ENCODE measurements at places on chromosomes 1 and 21.
A peak's percentile ranks its signal among the peaks of the same experiment; 100 is the strongest.

DNA sequence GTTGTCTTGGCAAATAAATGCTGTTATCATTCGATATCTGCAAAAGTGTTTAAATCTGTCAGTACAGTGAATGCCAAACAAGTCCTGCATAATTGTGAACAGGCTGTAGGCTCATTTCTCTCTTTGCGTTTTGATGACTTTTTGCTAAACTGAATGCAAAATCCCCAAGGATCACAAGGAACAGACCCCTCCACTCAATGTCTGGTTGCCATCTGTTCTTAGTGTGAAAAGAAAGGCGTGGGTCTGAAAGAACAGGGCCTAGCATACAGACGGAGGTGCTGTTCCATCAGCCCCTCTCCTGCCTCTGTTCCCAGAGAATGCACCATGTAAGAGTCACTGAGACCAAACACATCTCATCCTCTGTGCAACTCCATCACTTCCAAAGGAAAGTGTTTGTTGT, 40.4 kb downstream of the EIF2B3 start:
- no peaks in the 10 kb centered on the region for H3K27me3 ChIP-seq
- H3K36me3 ChIP-seq = no peaks in the 10 kb centered on the region
- DNase-seq = no peak
- no peaks in the 10 kb centered on the region for H3K4me1 ChIP-seq

DNA sequence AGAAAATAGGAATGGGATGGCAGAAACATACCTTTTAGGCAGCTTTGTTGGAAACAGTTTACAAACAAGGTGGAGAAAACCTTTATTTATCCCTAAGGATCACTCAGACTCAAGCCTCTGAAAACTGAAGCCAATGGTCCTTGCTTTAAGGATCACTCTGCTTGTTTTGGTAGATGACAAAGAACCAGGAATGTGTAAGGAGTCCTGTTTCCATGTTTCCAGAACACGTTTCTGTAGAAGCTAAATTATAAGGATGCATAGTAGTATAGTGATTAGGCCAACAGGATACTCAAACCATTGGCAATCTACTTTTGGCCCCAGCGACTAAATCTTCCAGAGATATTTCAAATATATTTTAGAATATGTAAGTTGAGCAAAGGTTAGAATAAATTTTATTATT, 149.1 kb upstream of the HP1BP3 start:
- DNase-seq = no peak
- H3K4me3 ChIP-seq = no peak overlapping the region
- H3K36me3 ChIP-seq = no peaks in the 10 kb centered on the region
- H3K27me3 ChIP-seq = no peaks in the 10 kb centered on the region
- no peak overlapping the region for H3K27ac ChIP-seq

GRCh38 chr1:199243423-199244061, 604.7 kb downstream of the PTPRC start:
- H3K36me3 ChIP-seq = no peaks in the 10 kb centered on the region
- H3K27me3 ChIP-seq = no peaks in the 10 kb centered on the region
- no peaks in the 10 kb centered on the region for H3K4me1 ChIP-seq
- peak; percentile 73 for DNase-seq

- no peak overlapping the region for H3K4me3 ChIP-seq
- DNase-seq = no peak
- H3K4me1 ChIP-seq = peaks cover 11% of the 10 kb centered on the region
- no peaks in the 10 kb centered on the region for H3K27me3 ChIP-seq
Observed at GRCh38 chr1:64532646-64533045, 62.7 kb downstream of the CACHD1 start.

- peak; percentile 39 for DNase-seq
- H3K27ac ChIP-seq = no peak overlapping the region
- H3K4me3 ChIP-seq = no peak overlapping the region
- no peaks in the 10 kb centered on the region for H3K36me3 ChIP-seq
- H3K4me1 ChIP-seq = no peaks in the 10 kb centered on the region
- no peaks in the 10 kb centered on the region for H3K27me3 ChIP-seq
Observed at GRCh38 chr1:80217377-80217986, 1211.0 kb upstream of the ADGRL4 start.

DNA sequence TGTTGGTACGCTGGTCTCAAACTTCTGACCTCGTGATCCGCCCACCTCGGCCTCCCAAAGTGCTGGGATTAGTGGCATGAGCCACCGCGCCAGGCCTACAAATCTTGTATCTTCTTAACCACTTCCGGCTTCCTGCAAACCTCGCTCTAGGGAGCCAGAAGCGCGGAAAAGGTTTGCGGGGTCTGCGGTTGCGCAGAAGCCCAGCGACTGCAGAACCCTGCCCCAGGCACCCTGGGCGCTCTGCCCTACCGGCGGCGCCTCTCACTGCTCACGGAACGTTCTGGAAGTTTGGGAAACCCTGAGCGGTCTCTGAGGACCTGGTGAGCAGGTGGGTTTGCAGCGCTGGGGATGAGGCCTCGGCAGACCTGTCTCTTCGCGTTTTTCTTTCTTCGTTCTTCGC, at the start of gene C1orf146:
TSS of gene C1orf146 (plus strand) at position 195 of the 400 bp plus-strand sequence. CDS start 13,506 bp downstream, outside the sequence.
- H3K4me1 ChIP-seq = no peaks in the 10 kb centered on the region
- H3K27me3 ChIP-seq = no peaks in the 10 kb centered on the region
- no peak within 1 kb of the TSS for H3K27ac ChIP-seq
- no peak for DNase-seq

- no peak overlapping the region for H3K4me3 ChIP-seq
- DNase-seq = no peak
- H3K27me3 ChIP-seq = no peaks in the 10 kb centered on the region
- no peaks in the 10 kb centered on the region for H3K36me3 ChIP-seq
- no peak overlapping the region for H3K27ac ChIP-seq
Observed at GRCh38 chr1:11602424-11602823, 51.8 kb downstream of the FBXO2 start.

DNA sequence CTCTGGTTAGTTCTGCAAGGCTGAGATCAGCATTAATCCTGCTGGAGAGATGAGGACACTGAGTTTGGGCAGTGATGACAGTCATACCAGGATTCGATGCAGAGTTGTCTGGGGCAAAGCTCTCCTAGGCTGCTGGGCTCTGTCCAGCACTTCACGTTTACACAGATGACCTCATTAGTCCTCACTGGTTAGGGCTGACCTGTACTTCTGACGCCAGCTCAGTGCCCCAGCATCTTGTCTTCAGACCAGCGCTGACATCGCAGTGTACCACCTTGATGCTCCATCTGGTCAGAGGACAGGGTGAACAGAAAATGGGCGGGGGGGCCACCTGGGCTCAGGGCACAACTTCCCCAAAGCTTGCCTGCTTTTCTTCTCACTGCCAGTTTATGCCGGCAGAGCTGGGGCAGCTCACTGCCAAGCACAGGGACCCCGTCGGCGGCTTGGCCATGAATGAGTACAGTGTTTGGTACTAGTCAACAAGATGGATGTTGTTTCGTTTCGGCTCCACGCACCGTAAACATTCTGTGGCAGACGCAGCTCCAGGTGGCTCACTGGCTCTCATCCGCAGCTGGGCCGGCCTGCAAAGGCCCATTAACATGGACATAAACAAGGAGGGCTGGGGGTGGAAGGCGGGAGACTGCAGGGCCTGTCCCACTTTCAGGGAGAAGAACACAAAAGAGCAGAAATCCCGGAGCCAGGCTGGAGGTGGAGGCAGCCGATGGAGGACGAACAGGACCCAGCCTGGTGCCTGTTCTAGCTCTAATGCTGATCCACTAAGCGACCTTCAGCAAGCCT, 118.7 kb downstream of the GLIS1 start:
- no peak for DNase-seq
- H3K36me3 ChIP-seq = no peaks in the 10 kb centered on the region
- H3K4me3 ChIP-seq = no peak overlapping the region
- H3K4me1 ChIP-seq = no peaks in the 10 kb centered on the region

DNA sequence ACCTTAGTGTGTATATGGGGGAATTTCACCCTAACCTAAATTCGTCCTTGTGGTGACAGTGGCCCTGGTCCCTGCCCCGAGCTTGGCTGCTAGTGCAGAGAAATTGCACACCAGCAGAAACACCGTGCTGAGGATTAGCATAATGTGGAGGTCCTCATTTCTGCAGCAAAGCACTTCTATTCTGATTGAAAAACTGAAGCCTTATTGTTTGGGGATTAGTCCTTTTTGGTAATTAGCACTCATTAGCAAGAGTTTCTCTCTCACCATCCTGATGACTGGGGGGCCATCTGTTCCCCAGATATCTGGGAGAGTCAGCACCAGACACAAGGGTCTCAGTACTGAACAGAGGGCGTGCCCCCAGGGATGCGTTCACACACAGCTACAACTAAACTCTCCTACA, 55.2 kb downstream of the AJAP1 start:
- no peak overlapping the region for H3K27ac ChIP-seq
- H3K4me1 ChIP-seq = peaks cover 2% of the 10 kb centered on the region
- H3K4me3 ChIP-seq = no peak overlapping the region
- H3K27me3 ChIP-seq = no peaks in the 10 kb centered on the region

DNA sequence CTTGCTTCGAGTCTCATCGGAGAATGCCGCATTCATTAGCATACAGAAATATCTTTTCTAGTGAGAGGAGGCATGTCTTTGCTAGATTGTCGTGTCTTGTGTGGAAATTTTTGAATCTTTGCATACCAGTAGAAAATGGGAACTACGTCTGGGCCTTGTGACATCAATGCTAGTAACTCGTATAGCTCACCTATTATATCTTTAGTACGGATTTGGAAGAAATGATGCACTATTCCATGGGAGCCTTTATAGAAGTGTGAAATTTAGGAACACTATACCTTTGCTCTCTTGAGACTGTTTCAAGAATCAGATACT, 835 bp downstream of the UHMK1 start:
- DNase-seq = no peak
- no peak overlapping the region for H3K27ac ChIP-seq
- no peaks in the 10 kb centered on the region for H3K36me3 ChIP-seq
- H3K4me3 ChIP-seq = peak overlapping the region; percentile 98

GRCh38 chr1:176574756-176575155, 111.8 kb downstream of the PAPPA2 start:
- no peak overlapping the region for H3K27ac ChIP-seq
- no peaks in the 10 kb centered on the region for H3K36me3 ChIP-seq
- DNase-seq = no peak
- H3K4me1 ChIP-seq = no peaks in the 10 kb centered on the region
- no peaks in the 10 kb centered on the region for H3K27me3 ChIP-seq

- no peak for DNase-seq
- H3K27me3 ChIP-seq = no peaks in the 10 kb centered on the region
- H3K27ac ChIP-seq = no peak overlapping the region
Observed at GRCh38 chr1:228392111-228392936, 14.3 kb downstream of the TRIM11 start.

DNA sequence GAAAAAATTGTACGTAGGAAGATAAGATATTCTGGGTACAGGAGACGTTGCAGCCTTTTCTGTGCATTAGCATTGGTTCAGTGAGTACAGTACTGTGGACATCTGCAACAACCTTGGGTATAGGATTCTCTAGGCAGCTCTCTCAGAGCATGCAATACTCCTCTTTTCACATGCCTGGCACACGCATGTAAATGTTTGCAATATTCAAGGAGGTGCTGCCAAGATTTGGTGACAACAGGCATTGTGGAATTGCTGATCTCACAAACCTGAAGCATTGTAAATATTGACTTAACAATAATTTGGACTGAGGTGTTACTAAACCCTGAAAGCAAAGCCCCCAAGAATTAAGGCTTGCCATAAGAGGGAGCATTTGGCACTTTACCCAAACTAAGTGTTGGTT, 126.8 kb downstream of the GRIK1 start:
- H3K36me3 ChIP-seq = no peaks in the 10 kb centered on the region
- no peak overlapping the region for H3K27ac ChIP-seq
- H3K4me3 ChIP-seq = no peak overlapping the region
- DNase-seq = no peak
- H3K4me1 ChIP-seq = no peaks in the 10 kb centered on the region

- no peaks in the 10 kb centered on the region for H3K27me3 ChIP-seq
- H3K36me3 ChIP-seq = no peaks in the 10 kb centered on the region
- no peak overlapping the region for H3K27ac ChIP-seq
- H3K4me1 ChIP-seq = no peaks in the 10 kb centered on the region
- H3K4me3 ChIP-seq = no peak overlapping the region
Observed at GRCh38 chr1:215023155-215023832, 59.2 kb upstream of the KCNK2 start.

DNA sequence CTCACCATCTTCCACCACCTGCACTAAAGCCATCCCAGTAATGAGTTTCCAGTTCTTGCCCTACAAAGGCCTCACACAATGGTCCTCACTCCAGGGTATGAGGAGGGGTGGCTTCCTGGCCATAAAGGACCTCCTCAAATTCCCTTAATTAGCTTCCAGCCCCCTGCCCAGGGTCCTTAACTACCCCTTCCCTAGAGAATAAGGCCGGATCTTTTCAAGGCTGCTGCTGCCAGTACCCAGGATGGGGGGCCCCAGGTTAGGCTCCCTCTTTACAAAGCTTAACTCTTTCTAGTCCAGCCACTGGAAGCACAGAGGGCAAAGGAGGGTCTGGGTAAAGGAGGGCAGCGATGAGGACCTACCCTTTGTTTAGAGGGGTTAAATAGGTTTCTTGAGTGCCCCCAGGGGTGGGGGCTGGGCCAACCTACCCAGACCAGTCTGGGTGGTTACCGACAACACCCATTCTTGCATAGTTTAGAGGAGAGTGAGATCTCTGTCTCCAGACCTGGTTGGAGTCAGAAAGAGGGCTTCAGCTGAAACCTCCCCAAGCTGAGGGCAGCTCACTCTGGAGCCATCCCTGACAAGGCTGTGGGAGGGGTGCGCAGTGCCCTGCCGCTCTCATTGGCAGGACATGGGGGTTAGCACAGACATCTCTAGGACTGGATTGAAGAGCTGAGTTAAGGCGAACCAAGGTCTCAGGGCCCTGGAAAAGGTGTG, 7.1 kb downstream of the BLACAT1 start:
- DNase-seq = peak; percentile 56
- peaks cover 3% of the 10 kb centered on the region for H3K36me3 ChIP-seq
- no peaks in the 10 kb centered on the region for H3K27me3 ChIP-seq
- no peak overlapping the region for H3K4me3 ChIP-seq

- no peak overlapping the region for H3K4me3 ChIP-seq
- H3K27ac ChIP-seq = no peak overlapping the region
- H3K36me3 ChIP-seq = no peaks in the 10 kb centered on the region
Observed at GRCh38 chr1:3137111-3138100, 68.4 kb downstream of the PRDM16 start.

DNA sequence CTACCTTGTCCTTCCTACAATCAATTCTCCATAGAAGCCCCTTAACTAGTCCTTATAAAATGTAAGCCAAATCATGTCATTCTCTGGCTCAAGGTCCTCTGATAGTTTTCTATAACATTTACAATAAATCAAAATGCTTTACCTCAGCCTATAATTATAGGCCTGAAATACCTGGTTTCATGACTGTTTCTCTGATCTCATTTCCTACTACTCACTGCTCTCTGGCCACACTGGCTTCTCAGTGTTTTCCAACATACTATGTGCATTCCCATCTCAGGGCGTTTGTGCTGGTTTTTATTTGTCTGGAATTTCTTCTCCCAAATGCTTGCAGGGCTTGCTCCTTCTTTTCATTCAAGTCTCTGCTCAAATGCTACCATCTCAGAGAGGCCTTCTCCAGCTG, 67.9 kb upstream of the MAGI3 start:
- H3K4me1 ChIP-seq = peaks cover 2% of the 10 kb centered on the region
- no peaks in the 10 kb centered on the region for H3K36me3 ChIP-seq
- H3K4me3 ChIP-seq = no peak overlapping the region
- DNase-seq = no peak
- no peaks in the 10 kb centered on the region for H3K27me3 ChIP-seq
- H3K27ac ChIP-seq = no peak overlapping the region
